Right lobe of liver (tissue), 6 donors: ENCODE measurements at places on chromosomes 3 and 15. TPM values are rescaled to one million over a fixed set of nuclear protein-coding genes. Genes with fewer than 3 reads are reported as not detected.
A peak's percentile ranks its signal among the peaks of the same experiment; 100 is the strongest.

Gene GALNT15
- 2.6 TPM for total RNA-seq

DNA sequence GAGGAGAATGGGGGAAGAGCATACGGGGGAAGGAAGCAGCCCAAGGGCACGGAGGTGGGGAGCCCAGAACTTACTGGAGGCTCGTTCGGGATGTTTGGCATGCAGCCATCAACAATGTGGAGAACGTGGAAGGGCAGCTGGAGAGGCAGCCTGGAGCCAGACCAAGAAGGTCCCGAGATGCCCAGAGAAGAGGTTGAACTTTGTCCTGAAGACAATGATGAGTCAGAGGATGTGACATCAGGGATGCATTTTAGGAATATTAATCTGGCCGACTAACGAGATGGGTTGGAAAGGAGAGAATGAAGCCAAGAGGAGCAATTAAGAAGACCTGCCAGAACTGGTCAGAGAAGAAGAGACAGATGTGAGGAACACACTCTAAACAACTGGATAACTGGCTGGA is 98.2 kb downstream of the SRGAP3 start:
- H3K4me1 ChIP-seq, result no peaks in the 10 kb centered on the region
- DNase-seq, result no peak
- no peaks in the 10 kb centered on the region for H3K27me3 ChIP-seq
- no peaks in the 10 kb centered on the region for H3K36me3 ChIP-seq
- no peak overlapping the region for H3K4me3 ChIP-seq
- H3K27ac ChIP-seq, result no peak overlapping the region

DNA sequence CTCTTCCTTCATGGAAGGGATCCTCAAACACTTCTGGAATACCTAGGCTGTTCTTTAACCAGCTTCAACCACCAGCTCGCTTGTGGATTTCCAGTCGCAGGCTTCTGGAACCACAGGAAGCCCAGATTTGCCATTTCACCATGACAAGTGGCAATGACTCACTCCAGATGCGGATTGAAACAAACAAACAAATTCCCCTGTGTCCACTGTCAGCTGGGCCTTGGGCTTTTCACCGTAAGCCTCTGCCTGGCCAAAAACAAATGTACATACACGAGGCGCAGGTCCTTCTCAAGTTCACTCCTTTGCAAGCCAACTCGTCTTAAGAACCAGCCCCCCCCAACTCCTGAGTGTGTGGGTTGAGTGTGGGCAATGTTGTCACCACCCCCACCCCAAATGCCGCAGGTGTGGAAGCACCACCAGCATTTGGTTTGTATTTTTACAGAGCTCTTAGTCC is 8.8 kb downstream of the BCL6 start:
- H3K4me3 ChIP-seq, result peak overlapping the region; percentile 67
- DNase-seq, result no peak
- no peaks in the 10 kb centered on the region for H3K4me1 ChIP-seq
- peaks cover 4% of the 10 kb centered on the region for H3K36me3 ChIP-seq
- no peaks in the 10 kb centered on the region for H3K27me3 ChIP-seq

GRCh38 chr3:114380233-114380651 is 86.4 kb downstream of the TIGIT start:
- H3K4me3 ChIP-seq, result no peak overlapping the region
- H3K27ac ChIP-seq, result no peak overlapping the region
- no peaks in the 10 kb centered on the region for H3K27me3 ChIP-seq

DNA sequence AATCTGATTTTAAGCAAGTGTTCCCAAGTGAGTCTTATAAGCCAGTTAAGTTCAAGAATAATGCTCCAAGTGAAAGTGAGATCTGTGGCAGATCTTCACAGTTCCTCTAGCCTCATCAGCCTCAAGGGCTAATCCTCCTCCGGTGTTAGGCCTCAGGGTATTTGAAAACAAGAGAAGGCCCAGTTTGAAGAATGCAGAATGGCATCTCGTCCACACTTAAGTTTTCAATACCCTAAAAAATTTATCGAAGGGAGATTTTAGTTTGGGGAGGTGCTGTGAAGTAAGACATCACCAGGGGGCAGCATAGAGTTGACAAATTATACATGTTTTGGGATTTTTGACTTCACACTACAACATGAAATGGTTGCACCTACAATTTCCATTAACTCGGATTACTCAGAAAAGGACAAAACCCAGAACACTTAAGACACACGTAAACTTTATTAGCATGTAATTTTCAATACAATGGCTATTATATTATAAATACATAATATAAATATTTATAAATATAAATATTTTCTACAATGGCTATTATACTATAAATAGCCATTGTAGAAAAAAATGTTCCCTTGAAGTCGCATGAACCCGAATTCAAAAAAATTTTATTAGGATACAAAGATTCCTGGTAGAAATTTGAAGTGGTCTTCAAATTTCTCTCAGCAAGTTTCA is 2.3 kb upstream of the TMEM266 start:
- no peak overlapping the region for H3K4me3 ChIP-seq
- no peaks in the 10 kb centered on the region for H3K4me1 ChIP-seq
- no peaks in the 10 kb centered on the region for H3K36me3 ChIP-seq
- H3K27me3 ChIP-seq, result no peaks in the 10 kb centered on the region
- no peak for DNase-seq

GRCh38 chr3:188282871-188283270 is 128.9 kb downstream of the LPP start:
- H3K27ac ChIP-seq, result peak overlapping the region; percentile 62
- H3K4me3 ChIP-seq, result no peak overlapping the region

DNA sequence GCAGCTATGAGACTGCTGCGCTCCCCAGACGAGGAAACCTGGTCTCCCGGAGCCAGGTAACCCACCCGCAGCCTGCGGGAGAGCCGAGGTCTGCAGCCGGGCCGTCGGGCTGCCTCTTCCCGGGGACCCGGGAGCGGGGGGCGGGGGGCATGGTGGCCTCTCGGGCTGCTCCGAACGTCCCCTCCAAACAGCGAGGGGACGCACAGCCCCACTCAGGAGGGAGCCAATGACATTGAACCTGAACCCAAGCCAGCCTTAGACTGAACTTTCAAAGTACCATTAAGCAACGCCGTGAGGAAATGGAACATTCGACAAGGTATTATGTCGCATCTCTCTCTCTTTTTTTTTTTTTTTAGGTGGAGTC is 29.8 kb upstream of the ALDH1A3 start:
- H3K36me3 ChIP-seq, result no peaks in the 10 kb centered on the region
- no peak overlapping the region for H3K27ac ChIP-seq

Gene ATP13A5
- not detected for total RNA-seq

Gene CCDC39
- total RNA-seq, result not detected

- DNase-seq, result no peak
- no peaks in the 10 kb centered on the region for H3K4me1 ChIP-seq
- no peaks in the 10 kb centered on the region for H3K27me3 ChIP-seq
- no peak overlapping the region for H3K4me3 ChIP-seq
- no peaks in the 10 kb centered on the region for H3K36me3 ChIP-seq
These were observed 42.9 kb downstream of the WNT7A start for GRCh38 chr3:13836658-13837587.

GRCh38 chr3:182606905-182607504 is 186.3 kb upstream of the ATP11B start:
- no peaks in the 10 kb centered on the region for H3K27me3 ChIP-seq
- H3K4me1 ChIP-seq, result no peaks in the 10 kb centered on the region
- no peak overlapping the region for H3K4me3 ChIP-seq
- H3K36me3 ChIP-seq, result no peaks in the 10 kb centered on the region

DNA sequence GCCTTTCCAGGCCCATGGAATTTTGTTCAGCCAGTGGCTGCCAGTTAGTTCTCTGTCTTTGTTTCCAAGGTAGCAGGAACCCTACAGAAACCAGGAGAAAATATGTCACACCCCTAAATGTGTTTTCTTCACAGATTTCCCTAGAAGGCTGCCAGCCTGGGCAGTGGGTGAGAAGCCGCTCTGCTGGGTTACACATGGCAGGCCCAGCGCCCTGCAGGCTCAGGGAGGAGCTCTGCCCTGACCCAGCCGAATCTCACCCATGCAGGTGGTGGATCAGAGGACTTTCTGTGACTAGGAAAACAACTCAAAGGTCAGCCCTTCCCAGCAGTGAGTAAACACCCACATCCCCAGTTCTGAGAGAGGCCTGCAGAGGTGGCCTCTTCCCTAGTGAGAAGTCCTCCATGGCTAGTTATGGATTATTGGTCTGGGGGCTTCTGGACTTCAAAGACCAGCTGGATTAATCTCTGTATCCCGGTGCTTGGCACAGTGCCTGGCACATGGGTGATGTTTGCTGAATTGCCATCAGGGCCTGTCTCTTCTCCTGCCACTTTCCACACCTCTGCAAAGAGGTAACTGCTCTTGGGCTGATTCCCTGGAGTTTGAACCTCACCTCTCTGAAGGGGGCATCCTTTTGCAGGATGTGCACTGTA is 34.7 kb upstream of the BDH1 start:
- no peaks in the 10 kb centered on the region for H3K36me3 ChIP-seq
- peaks cover 31% of the 10 kb centered on the region for H3K4me1 ChIP-seq
- no peaks in the 10 kb centered on the region for H3K27me3 ChIP-seq
- peak; percentile 92 for DNase-seq

- H3K4me3 ChIP-seq, result no peak overlapping the region
These were observed 53.4 kb upstream of the EIF5A2 start for GRCh38 chr3:170961616-170962400.

- no peaks in the 10 kb centered on the region for H3K27me3 ChIP-seq
- H3K4me1 ChIP-seq, result no peaks in the 10 kb centered on the region
- no peak for DNase-seq
- H3K27ac ChIP-seq, result no peak overlapping the region
- no peaks in the 10 kb centered on the region for H3K36me3 ChIP-seq
These were observed 319.6 kb downstream of the AGBL1 start for GRCh38 chr15:86399041-86399954.

Gene GOLGA8S
- 0.29 TPM for total RNA-seq

DNA sequence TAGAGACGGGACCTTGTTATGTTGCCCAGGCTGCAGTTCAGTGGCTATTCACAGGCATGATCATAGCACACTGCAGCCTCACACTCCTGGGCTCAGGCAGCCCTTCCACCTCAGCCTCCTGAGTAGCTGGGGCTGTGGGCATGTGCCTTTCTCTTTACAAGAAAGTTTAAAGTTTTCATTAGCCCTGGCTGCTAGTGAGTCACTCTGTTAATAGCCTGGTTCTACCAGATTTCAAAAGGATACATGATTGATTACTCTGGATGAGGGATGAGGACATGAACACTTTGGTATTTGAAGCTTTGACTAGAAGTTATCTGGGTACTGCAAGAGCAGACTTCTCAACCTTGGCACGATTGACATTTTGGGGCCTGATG is 95.1 kb downstream of the DHX36 start:
- H3K4me1 ChIP-seq, result no peaks in the 10 kb centered on the region
- H3K36me3 ChIP-seq, result no peaks in the 10 kb centered on the region
- H3K4me3 ChIP-seq, result no peak overlapping the region
- H3K27ac ChIP-seq, result no peak overlapping the region
- H3K27me3 ChIP-seq, result no peaks in the 10 kb centered on the region

Gene AADAC
- 210 TPM for total RNA-seq

Gene BOC
- 0.62 TPM for total RNA-seq

DNA sequence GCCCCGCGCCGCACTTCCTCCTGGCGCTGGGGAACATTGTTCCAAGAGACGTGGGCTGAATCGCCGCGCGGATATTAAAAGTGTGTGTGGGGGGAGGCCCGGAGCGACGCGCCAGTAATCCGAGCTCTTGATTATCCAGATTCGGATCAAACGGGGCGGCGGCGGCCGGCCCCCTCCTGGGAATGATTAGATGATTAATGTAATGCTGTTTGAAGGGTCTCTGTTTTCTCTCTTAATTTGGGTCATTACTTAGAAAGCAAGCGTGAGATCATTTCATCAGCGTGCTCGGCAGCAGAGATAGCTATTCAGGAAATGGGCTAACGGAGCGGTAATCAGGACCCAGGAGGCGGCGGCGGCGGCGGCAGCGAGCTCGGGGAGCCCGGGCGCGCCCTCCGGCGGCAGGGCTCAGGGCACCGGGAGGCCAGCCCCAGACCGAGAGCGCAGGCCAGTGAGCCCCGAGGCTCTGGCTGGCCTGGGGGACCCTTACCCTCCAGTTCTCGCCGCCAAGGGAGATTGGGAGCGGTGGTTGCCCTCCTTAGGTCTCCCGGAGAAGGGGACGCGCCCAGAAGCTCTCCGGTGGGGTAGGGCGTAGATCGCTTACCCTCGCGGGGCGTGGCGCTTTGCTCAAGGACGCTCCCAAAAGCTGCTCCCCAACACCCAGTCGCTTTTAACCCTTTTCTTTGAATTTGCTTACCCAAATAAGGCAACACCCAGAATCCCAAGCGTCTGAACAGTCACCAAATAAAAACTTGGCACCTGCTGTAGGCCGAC is 4.5 kb downstream of the FEZF2 start:
- H3K4me1 ChIP-seq, result peaks cover 23% of the 10 kb centered on the region
- peaks cover 52% of the 10 kb centered on the region for H3K27me3 ChIP-seq
- H3K4me3 ChIP-seq, result no peak overlapping the region
- no peak overlapping the region for H3K27ac ChIP-seq

GRCh38 chr15:62403164-62403809 is 238.2 kb upstream of the C2CD4B start:
- H3K36me3 ChIP-seq, result no peaks in the 10 kb centered on the region
- no peak overlapping the region for H3K4me3 ChIP-seq

Gene AADACL2
- not detected for total RNA-seq

Gene CFAP100
- not detected for total RNA-seq

DNA sequence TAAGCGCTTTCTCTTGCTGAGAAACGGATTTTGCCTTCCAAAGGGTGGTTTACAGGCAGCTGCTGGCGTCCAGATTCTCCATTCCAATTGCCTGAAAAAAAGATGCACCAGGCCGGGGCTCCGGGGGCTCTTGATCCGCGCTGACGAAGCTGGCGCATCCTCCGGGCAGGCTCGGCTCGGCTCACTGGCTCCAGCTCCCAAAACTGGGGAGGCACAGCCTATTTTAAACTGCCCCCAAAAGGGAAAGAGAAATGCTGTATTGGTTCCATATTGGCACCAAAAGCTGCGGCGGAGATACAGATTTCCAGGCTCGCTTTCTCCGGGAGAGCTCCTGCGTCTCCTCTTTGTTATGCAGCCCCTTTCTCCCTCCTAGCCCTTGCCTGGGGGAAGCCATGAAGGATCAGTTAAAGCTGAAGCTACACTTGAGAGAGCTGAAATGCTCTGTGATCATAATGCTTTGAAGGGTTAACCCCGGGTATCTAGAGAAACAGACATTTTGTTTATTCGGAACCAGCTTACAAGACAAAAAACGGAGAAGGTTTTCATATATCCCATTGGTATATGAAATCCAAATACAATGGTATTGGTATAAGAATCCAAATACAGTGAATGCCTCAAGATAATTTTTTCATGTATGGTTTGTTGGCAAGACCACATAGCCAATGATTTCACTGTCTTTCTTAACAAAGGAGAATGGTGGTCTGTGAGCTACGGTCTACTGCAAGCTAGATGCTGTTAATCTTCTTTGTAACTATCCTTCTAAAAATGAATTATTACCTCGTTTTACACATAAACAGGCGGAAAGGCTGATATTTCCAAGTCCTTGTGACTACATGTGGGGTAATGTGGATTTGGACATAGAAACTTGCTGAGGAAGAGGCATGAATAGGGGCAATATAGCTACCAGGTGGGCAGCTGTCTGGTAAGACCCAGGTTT is 693 bp downstream of the CD200 start:
- H3K27ac ChIP-seq, result no peak overlapping the region
- no peak for DNase-seq
- H3K4me3 ChIP-seq, result no peak overlapping the region
- no peaks in the 10 kb centered on the region for H3K36me3 ChIP-seq
